Kidney (tissue), 22 donors: ENCODE measurements at places on chromosomes 7 and 10.

- DNase-seq: no peak
Measured at GRCh38 chr10:98533241-98533640, 86.5 kb upstream of the HPS1 start.

- no peak for DNase-seq
Measured at GRCh38 chr10:489330-489729, 200.1 kb downstream of the DIP2C start.

DNA sequence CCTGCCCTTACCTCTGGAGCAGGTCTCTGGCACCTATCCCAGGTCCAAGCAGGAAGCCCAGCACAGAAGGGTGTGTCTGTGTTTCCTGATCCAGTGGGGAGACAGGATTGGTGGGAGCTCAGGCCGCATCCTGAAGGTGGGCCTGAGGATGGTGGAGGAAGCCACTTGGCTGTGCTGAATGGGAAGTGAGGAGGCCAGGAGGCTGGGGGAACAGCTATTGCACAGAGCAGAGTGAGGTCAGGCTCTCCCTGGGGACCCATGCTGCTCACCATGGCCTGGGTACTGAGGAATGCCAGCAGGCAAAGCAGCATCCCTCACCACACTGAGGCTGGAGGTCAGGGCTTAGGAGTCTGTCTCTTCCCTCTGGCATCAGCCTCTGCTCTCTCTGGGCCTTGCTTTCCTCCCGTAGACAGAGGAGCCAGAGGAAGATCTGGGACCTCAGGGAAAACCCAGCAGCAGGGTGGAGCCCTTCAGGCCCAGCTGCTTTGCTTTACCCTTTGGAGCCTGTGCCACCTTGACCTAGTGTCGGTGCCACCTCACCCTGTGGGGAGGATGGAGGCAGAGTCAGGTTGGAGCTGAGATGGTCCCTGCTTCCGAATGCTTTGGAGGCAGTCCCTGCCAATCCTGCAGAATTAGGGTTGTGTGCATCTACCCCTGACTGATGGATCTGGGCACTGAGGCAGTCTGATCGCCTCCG lies 39.0 kb downstream of the CDH23 start:
- no peak for DNase-seq

- no peak for DNase-seq
Measured at GRCh38 chr7:137882806-137883205, 36.0 kb upstream of the DGKI start.

DNA sequence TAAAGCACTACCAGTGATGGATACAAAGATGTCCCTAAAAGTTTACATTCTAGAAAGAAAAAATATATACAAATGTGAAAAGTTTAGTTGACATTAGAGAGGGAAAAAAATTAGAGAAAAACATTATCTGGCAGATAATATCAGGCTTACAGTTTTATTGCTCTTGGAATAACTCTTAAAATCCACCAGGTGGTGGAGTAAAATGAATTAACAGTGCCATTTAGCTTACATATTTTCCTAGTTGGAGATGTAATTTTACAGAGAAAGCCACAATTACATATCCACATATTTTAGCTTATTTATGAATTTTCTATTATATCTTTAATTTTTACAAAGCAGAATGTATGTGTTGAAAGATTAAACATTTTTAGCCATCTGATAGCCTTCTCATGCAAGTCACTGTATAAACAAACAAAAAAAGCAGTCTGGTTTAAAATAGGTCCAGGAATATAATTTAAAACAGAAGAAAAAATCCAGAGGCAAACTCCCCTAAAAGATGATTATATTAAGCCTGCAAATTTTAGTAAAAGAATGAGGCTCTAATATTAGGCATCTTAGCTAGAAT lies 6.5 kb downstream of the CABCOCO1 start:
- no peak for DNase-seq

GRCh38 chr10:117165538-117166417 lies 27.7 kb upstream of the VAX1 start:
- DNase-seq: peak; percentile 77

DNA sequence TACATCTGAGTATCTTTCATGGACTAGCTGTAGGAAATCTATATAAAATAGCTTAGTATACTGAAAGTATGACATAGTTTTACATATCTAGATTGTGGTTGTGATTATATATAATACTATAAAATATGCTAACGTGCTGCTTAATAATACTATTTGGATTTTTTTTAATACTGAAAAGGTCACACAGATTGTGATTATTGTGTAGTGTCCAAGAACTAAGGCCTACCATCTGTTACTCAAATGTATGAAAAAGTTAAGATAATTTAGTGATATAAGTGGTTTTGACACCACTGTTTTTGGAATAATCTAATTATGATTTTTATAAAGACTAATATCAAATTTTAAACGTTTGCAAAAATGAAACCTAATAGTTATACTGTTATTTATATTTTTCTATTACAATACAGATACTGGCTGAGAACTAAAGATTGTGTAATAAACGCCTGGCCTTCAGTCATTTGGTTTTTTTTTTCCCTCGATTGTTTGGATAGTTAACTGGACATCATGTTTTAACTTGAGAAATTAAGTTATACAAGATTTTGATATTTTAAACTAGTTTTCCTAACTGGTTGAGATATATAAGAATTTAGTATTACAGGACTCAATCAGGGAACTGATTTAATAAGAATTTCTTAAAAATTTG lies 12.6 kb downstream of the PTEN start:
- DNase-seq: no peak

- no peak for DNase-seq
Measured at GRCh38 chr7:158403013-158403821, 184.4 kb downstream of the PTPRN2 start.

DNA sequence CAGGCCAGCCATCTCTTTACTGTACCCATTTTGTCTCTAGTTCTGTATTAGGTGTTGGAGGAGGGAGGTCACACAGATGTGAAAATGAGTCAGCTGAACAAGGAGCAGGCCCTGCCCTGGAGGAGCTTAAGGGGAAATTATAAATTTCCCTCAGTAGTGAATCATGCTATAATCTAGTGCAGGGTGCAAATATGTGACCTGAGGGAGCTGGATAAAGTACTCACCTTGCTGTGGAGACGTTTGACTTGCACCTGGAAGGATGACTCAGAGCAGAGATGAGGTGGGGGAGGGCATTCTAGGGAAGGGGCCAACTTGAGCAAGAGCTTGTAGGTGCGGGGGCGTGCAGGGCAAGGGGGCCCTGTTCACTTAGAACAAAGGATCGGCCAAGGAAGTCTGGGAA lies 610.6 kb downstream of the SDK1 start:
- no peak for DNase-seq
